ENCODE measurements at places on chromosomes 3 and 15. TPM values are rescaled to one million over a fixed set of nuclear protein-coding genes. Genes with fewer than 3 reads are reported as not detected.

Gene FBXO40
- 0.06 TPM for total RNA-seq

Gene KBTBD13
- total RNA-seq: 0.21 TPM

Gene LNP1
- total RNA-seq: 5.8 TPM

Gene WDR93
- 3.8 TPM for total RNA-seq

Gene KCNMB3
- 2.8 TPM for total RNA-seq

Gene CX3CR1
- 5.0 TPM for total RNA-seq

Gene RASGRP1
- 2.5 TPM for total RNA-seq

Gene OXNAD1
- 23.4 TPM for total RNA-seq

Gene GPR15
- total RNA-seq: 0.31 TPM

Gene GTPBP8
- 17.5 TPM for total RNA-seq

Gene MAP1A
- 17.8 TPM for total RNA-seq

Gene ISLR2
- 10.2 TPM for total RNA-seq

Gene SCN11A
- total RNA-seq: 0.60 TPM

Gene CGNL1
- total RNA-seq: 42.5 TPM

GRCh38 chr3:112355307-112355687 is 22.3 kb downstream of the CD200 start:
- no peak for DNase-seq

GRCh38 chr3:85474241-85474640 is 515.5 kb downstream of the CADM2 start:
- no peak for DNase-seq

DNA sequence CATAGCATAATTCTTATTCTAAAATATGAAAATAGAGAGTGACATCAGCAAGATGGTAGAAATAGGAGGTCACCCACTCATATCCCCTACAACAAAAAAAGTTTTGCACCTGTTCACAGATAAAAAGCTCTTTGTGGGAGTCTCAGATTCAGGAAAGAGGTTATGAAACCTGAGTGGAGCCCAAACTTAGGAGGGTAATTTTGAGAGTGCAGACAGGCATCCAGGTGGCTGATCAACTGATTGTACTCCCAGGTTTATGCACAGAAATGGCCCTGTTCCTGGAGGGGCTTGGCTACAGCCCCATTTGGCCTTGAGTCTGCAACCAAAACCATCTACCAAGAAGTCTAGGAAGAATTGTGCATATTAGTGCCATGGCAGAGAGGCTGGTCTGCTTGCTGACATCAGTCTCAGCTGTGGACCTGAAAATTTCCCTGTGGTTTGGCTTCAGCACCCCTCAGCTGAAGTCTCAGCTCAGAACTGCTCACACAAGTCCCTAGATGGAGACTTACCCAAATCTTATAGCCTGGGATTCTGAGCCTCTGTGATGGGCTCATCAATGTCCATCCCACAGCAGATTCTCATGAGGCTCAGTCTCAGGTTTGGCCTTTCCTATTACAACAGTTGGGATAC is 291.6 kb downstream of the IL20RB start:
- DNase-seq: no peak

- peak; percentile 36 for DNase-seq
Observed at GRCh38 chr3:73094951-73095350, 33.5 kb downstream of the EBLN2 start.

- no peak for DNase-seq
Observed at GRCh38 chr15:60093273-60094067, 89.4 kb downstream of the FOXB1 start.

- peak; percentile 67 for DNase-seq
Observed at GRCh38 chr3:62529230-62529629, 155.9 kb upstream of the FEZF2 start.

DNA sequence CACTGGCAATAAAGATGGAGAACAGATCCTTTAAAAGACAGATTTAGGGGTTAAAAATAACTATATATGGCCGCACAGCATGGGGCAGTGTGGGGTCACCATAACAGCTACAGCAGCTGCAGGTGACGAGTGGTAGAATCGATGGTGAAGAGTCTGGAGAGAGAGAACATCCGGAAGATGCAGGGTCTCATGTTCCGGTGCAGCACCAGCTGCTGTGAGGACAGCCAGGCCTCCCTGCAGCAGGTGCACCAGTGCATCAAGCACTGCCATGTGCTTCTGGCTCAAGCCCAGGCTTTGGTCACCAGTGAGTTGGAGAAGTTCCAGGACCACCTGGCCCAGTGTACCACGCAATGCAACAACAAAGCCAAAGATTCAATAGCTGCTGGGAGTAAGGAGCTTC is 93.7 kb upstream of the IMPG2 start:
- DNase-seq: no peak

DNA sequence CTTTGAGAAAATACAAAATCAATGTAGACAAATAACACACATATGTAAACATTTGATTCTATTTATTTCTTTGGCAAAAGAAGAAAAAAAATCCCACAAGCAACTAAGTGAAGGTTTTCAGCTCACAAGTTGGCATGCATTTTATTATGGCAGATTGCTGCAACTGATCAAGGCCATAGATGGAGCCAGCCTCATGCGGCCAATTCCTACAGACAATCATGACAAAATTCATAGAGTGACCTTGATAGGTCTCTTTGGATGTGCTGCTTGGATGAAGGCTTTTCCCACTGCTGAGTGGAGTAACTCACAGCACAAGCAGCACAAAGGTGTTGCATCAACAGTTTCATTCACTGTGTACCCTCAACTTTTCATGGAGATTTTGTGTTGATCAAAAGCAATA is 22.1 kb downstream of the FBN1 start:
- no peak for DNase-seq

DNA sequence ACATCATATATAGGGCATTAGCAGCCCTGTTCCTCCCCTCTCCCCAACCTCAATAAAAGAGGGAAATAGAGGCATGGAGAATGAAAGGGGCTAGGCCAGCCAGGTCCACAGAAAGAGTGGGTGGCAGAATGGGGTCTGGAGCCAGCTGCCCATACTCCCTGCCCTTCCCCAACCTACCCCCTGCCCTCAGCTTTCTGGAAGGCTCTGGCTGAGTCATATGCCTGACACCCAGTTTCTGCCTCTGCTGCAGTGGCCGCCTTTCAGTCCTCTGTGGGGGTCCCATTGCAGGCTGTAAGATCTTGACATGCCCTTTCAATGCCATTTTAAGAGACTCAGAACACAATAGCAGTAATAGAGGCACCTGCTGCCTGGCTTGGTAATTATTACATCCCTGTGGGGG is 95.7 kb downstream of the LINGO1 start:
- DNase-seq: no peak

DNA sequence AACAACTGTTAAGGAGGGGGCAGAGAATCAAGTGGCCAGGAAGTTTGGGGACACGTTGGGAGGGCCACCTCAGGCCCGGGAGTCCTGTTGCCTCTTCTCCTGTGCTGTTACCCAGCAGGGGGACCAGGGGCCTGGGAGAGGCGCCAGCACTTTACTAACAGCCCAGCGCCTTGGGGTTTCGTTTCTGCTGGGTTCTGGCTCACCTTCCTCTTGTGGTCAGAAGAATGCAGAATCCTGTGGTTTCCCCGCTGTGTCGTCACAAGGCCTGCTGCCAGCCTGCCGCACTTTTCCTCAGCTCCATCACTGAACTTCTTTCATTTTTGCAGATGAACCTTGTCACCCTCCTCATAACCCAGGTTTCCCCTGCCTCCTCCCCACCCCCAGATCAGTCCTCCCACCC is 67.7 kb downstream of the SLC30A4 start:
- DNase-seq: peak; percentile 27

DNA sequence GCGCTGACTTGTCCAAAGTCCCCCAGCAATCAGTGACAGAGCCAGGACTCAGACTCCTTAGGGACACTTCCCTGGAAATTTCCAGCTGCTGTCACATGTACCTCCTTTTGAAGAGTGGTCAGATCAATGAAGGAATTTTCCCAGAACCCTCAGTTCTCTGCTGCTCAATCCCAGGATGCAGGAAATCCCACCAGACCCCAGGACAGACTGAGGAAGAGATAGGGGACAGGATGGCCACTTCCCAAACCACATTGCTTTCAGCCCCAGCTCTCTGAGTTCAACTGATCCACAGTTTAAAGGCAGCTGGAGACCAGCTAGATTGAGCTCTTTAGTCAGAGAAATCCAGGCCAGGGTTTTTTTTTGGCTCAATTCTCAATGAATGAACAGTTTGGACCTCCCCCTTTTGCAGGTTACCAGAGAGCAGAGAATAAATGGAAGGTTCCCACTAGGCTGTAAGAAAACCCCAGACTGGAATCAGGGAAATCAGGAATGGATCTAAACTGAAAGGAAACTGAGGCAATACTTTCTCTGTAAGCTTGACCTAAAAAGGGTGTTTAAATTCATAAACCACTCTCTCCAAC is 1.5 kb downstream of the CYP1A1 start:
- DNase-seq: peak; percentile 78

- peak; percentile 10 for DNase-seq
Observed at GRCh38 chr3:158845765-158846350, 44.0 kb downstream of the MFSD1 start.

DNA sequence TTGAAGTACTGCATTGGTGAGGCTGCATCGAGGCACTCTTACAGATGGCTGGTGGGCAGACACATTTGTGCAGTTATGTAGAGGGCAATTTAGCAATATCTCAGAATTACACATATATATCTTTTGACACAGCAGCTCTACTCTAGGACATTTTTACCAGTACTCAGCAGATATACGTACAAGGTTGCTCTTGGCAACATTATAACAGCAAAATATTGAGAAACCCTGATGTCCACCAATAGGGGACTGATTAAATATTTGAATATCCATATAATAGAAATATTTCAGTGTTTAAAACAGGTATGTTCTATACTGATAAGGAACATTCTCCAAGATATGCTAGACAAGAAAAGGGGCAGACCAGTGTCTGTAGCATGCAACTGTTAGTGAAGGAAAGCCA is 7.9 kb upstream of the FBXO22 start:
- no peak for DNase-seq

DNA sequence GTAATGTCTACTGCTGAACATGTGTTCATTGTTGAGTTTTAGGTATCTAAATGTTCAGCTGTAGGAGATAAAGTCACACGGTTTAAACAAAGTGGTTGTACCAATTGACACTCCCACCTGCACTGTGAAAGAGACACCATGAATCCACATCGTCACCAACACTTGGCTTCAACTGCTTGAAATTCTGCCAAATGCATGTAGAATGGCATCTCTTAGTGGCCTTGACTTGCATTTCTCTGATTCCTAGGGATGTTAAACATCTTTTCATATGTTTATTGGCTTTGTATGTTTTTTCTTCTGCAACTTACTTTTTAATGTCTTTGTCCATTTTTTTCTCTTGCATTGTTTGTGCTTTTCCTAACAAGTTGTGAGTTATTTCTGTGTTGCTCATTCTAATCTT is 43.4 kb downstream of the RPLP1 start:
- DNase-seq: no peak

GRCh38 chr3:52685285-52685708 is 416 bp downstream of the PBRM1 start:
- DNase-seq: peak; percentile 70

- DNase-seq: no peak
Observed at GRCh38 chr15:97545799-97546198, 414.7 kb upstream of the ARRDC4 start.

- no peak for DNase-seq
Observed at GRCh38 chr3:126306888-126307482, 50.2 kb downstream of the KLF15 start.

GRCh38 chr3:12719984-12720898 is 38.8 kb downstream of the TMEM40 start:
- peak; percentile 98 for DNase-seq

GRCh38 chr3:18556503-18557135 is 131.5 kb upstream of the SATB1 start:
- no peak for DNase-seq

GRCh38 chr3:40309925-40310695 is 603 bp downstream of the EIF1B start:
- peak; percentile 70 for DNase-seq

- DNase-seq: no peak
Observed at GRCh38 chr3:59522550-59522949, 472.7 kb upstream of the CFAP20DC start.

All from lung (tissue), 17 donors.